ENCODE measurements at places on chromosomes 11 and 22.

- DNase-seq: no peak
Measured at GRCh38 chr11:92141725-92142124, 82.9 kb upstream of the FAT3 start.

GRCh38 chr11:128165572-128165971 lies 421.8 kb downstream of the ETS1 start:
- no peak for DNase-seq

DNA sequence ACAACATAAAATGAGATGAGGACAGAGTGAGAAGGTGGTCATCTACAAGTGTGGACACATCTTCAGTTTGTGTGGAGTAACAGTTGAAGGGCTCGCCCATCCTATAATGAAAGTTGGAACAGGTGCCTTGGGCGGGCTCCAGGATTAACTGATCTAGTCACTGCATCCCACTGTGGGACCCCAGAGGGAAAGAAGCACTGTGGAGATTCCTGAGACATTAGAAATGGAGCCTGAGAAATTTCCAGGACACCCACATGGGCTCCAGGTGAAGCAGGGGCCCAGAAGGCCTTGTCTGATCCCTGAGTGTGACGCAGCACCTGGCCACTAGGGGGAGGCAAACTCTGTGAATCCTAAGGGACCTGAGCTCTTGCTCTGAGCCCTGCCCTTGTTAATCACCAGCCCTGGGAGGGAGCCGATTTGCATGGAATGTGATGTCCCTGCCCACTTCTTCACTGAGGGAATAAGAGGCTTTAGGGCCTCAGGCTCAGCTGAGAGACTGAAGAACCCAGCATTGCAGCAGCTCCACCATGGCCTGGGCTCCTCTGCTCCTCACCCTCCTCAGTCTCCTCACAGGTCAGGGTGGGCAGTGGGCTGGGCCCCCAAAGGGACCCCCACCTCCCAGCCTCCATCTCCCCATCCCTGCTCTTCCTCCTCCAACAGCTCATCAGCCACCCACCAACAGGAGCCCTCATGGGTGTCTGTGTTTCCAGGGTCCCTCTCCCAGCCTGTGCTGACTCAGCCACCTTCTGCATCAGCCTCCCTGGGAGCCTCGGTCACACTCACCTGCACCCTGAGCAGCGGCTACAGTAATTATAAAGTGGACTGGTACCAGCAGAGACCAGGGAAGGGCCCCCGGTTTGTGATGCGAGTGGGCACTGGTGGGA lies 98.4 kb downstream of the VPREB1 start:
- peak; percentile 35 for DNase-seq

DNA sequence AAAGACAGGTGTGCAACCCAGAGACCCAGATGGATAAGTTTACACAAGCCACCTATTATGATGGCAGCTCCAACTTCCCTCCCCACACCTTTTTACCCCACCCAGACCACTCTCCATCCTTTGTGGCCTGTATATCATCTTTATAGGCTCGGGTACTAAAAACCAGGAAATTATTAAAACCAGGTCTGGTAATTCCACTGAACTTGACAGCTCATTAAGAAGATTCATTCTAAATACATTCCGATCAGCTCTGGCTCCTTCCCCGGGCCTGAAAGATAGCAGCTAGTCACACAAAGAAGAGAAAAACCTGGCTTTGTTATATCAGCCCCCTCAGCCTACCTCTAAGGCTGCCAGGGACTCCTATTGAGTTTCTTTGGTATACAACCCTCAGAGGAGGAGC lies 67.9 kb upstream of the API5 start:
- no peak for DNase-seq

DNA sequence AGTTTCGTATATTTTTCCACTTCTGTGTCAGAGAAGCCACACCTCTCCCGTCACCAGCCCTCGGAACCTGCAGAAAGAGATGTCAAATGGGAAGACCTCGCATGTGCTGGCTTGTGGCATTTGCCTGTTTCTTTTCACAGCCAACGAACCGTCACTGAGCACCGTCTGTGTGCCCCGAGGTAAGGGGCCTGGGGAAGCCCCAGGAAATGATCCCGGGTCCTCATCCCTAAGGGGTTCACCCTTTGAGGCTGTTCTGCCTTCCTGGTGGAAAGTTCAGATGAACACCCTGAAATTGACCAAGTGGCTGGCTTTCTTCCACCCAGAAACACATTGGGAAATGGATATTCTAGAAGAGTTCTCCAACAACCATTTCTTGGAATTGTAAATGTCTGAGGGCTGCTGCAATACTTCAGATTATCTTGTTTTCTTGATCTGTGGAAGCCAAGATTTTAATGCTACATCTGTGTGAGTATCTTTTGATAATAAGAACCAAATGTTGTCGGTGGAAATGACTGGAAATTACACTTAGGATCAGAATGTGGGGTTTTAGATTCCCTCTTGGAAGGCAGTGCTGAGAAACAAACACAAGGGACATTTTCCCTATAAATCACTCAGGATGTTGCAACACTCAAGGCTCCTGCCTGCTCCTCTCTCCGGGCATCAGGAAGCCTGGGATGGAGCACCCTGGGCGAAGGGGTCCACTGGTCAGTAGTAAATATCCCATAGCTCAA lies 37.6 kb downstream of the RIBC2 start:
- DNase-seq: no peak

GRCh38 chr11:36818410-36818809 lies 220.4 kb upstream of the RAG2 start:
- DNase-seq: no peak

- no peak for DNase-seq
Measured at GRCh38 chr11:108916290-108916689, 251.4 kb downstream of the DDX10 start.

DNA sequence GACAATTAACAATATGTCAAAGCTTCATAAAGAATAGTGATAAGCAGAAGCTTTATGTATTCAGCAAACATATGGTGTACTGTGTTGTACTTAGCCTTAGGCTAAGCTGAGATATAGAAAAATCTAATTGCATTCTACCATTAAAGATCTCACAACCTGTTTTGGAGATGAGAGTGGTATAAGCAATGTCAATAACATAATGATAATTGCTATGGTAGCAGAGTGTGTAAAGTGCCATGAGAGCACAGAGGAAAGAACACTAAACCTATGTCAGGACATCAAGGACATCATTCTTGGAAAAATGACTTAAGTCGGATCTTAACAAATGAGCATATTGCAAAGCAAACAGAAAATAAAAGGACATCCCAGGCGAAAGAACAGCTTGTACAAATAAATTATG lies 28.6 kb upstream of the ANGPTL5 start:
- no peak for DNase-seq

- DNase-seq: no peak
Measured at GRCh38 chr11:33701302-33702230, 940 bp upstream of the C11orf91 start.

GRCh38 chr11:71930556-71931244 lies 1.9 kb downstream of the RNF121 start:
- DNase-seq: no peak

DNA sequence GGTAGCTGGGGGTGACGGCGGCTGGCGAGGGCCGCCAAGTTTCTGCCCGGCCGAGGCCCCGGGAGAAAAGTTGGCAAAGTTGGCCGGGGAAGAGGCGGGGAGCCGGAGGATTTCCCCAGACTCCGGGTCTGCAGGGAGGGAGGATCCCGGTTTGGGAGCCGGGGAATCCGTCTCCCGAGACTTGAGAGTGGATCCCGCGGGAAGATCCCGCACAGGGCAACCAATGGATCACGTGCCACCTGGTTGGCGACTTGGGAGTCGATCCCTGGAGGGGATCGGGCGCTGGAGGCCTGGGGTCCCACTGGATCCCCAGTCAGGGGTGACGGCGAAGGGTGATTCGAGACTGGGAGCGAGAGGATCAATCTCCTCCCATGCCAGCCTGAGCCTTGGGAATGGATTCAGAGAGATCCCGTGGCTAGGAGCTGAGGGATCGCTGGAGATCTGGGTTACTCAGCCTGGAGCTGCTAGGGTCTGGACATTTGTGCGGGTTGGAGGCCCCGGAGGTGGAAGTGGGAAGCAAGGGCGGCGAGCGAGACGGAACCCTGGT lies 394 bp downstream of the KIAA1671 start:
- no peak for DNase-seq

- DNase-seq: no peak
Measured at GRCh38 chr11:92492372-92492771, 267.8 kb downstream of the FAT3 start.

DNA sequence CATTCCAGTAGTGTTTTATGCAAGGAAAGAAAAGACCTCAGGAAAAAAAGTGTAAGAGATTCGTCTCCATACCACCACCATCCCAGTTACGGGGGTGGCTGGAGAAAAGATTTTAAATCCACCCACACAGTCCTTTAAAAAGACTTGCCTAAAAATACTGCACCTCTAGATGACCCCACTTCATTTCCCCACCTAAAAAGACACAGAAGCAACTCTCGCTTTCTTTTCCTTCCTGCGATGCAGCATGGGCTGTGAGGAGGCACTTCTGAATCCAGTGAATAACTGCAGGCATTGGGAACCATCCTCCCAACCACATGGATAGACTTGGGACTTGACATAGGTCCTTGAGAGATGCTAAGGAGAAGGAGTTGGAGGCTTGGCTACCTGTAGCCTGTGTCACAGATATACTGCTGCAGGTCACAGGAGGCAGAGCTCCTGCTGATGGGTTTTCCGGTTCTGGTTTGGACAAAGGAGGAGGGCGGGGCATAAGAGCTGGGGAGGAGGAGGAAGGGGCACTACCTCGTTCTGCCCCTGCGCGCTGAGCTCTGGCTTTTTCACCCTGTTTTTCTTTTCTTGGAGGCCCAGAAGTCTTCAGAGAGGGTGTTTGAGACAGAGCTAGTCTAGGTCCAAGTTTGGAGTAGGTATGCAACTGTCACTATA lies 285.9 kb downstream of the NTM start:
- DNase-seq: no peak

DNA sequence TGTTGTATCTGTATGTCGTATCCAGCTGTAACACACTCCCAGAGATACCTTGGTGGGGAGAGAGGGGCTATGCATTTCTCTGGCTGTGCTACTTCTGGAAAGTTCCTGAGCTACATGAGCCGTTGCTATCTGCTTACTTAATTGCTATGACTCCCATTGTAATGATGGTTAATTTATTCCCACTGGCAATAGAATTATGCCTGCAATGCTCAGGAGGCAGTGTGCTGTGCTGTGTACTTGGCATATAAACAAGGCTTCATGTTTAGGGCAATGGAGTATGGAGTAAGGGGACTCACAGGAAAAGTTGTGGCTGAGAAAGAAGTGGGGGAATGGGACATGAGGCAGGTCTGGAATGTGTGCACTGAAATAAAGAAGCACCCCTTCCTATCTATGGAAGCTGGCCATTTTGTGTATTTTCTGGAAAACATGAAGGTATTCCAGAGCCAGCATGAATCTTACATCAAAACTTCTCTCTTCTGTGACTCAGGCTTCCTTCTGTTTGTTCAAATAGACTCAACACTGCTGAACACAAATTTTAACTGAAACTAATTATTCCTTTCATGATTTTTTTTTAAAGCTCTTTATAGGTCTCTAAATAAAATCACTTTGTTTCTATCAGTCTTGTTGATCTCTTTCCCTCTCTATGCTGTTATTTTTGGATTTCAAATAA lies 40.6 kb downstream of the CD44 start:
- DNase-seq: no peak

DNA sequence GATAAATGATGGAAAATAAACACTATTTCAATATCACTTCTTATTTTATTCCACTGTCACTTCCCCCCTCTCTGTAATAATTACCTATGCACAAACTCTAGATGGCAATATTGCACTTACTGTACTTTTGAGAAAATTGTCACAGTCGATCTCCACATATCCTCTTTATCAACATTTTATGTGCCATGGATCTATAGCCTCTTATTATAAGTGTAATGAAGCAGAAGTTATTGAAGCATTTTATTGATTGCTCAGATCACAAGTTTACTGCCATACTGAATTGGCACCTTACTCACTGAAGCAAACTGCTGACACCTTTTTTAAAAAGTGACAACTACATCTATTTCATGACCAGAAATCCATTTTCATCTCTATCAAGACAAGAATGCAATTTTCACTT lies 133.4 kb downstream of the DCDC1 start:
- no peak for DNase-seq

- no peak for DNase-seq
Measured at GRCh38 chr11:95255251-95256145, 24.5 kb upstream of the SESN3 start.

DNA sequence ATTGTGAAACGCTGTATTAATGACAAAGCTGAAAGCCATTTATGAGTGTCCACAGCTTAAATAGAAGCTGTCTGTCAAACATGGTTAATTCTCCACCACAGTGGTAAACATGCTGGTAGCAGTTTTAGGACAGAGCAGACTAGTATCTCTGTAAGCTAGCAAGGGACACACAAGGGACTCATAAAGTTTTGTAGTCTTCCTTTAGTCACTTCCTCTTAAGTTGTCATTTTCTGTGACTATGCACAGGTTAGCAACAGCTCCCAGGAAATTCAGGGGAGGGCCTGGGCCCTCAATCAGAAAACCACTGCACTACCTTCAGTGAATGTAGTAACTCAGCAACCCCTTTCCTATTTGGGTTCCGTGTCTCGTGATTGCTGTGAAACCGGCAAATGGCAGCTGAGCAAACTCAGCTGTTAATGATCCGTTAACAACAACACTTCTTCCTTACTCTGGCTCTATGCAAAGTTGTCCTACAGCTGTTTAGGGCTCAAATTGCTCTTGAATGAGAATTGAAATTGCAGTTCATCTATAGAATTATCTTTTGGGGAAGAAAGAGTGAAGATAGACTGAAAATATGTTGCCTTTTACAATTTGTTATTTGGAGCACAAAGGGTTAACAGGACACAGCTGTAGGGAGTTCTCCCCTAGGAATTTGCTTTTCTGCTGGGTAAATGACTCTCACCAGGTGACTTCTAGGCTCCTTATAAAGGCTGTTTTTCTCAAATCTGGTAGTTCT lies at the start of gene MMP26:
Gene MMP26, plus strand, starts transcription at position 731 of the 736 bp plus-strand sequence.
- no peak for DNase-seq

- DNase-seq: no peak
Measured at GRCh38 chr22:45626198-45626651, 45.4 kb upstream of the ATXN10 start.

- no peak for DNase-seq
Measured at GRCh38 chr22:46352691-46353386, 17.3 kb downstream of the TRMU start.

DNA sequence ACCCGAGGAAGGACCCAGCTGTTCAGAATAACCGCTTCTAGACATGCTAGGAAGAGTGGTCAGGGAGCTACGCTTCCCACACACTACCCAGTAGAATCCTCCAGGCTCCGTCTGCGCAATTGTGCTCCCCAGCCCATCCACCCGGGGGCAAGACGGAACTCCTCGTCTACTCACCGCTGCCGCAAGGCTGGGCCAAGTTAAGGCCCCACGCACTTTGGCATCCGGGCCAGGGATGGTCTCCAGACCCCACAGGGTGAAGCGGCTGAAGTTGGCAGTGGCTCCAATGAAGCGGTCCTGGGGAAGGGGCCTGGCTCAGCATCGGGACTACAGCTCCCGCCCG lies 757 bp downstream of the RNASEH2C start:
- no peak for DNase-seq

GRCh38 chr11:7028141-7028540 lies 7.9 kb downstream of the NLRP14 start:
- no peak for DNase-seq

Measured in activated CD8-positive, alpha-beta memory T cell treated with anti-CD3 and anti-CD28 coated beads for 4 hours (primary cell).